ENCODE measurements at places on chromosomes 16 and 17. TPM values are rescaled to one million over a fixed set of nuclear protein-coding genes. Genes with fewer than 3 reads are reported as not detected.

The JPT2 gene
- 53.1 TPM for total RNA-seq

DNA sequence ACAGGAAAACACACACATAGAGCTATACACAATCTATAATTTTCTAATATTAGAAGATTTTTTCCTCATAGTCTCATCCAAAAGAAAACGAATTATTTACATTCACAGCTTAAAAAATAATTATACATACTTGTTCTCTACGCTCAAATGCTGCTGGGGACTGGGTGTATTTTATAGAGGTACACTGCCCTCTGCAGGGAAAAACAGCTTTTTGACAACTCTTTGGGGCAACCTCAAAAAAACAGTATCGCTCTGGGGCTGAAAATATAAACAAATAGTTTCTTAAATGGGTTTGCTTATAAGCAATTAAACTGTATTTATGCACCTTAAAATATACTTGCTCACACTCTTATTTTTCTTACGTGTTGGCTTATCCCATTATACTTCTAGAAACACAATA, 261.8 kb upstream of the PSMD7 start:
- DNase-seq, result no peak

GRCh38 chr16:2966043-2966807, 2.1 kb downstream of the KREMEN2 start:
- peak; percentile 34 for DNase-seq

- no peak for DNase-seq
Measured at GRCh38 chr17:48375356-48375755, 54.7 kb downstream of the SKAP1 start.

The KRTAP2-2 gene
- total RNA-seq, result not detected

GRCh38 chr16:88773812-88774291, 11.2 kb downstream of the PIEZO1 start:
- peak; percentile 90 for DNase-seq
